ENCODE measurements at places on chromosomes 12 and 14.

DNA sequence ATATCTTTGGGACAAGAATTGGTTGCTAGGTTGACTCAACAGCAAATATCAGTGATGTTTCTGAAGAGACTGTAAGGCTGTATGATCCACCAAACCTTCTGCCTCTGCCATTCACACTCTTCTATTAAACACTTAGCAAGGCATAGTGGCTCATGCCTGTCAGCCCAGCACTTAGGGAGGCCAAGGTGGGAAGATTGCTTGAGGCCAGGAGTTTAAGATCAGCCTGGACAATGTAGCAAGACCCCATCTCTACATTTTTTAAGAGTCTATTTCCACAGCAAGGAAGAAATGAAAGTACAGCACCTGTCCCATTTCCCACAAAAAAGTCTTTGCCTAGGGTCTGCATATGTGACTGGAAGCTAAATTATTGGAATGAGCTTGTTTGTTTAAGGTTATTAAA, 7.8 kb downstream of the ARG2 start:
- DNase-seq: no peak

GRCh38 chr14:94317259-94317658, 5.9 kb downstream of the SERPINA6 start:
- DNase-seq: no peak

DNA sequence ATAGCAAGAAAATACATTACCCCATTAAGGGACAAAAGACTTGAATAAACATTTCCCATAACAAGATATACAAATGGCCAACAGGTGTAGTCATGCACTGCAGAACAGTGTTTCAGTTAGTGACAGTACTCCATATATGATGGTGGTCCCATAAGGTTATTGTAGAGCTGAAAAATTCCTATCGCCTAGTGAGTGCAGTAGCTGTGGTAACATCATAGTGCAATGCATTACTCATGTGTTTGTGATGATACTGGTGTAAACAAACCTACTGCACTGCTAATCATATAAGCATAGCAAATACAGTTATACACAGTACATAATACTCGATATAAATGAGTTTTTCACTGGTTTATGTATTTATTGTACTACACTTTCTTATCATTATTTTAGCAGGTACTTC, 168.7 kb downstream of the C12orf75 start:
- DNase-seq: no peak

DNA sequence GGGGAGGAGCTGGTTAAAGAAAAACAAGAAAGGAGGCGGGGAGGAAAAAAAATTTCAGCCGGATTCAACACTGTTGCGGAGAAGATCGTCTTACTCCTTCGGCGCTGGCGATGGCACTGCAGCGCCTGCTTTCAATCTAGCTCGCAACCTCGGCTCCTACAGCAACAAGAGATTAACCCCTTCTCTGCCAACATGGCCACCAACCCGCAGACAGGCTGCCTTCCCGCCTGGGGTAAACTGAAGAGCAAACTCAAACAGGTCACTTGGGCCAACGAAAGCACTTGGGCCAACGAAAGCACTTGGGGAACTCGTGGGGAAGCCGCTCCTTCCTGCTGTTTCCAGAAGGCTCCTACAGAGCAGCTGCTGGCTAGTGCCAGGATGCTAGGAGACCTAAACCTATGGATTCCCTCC, 73.7 kb downstream of the CIT start:
- no peak for DNase-seq

Data from stimulated activated CD8-positive, alpha-beta memory T cell treated with anti-CD3 and anti-CD28 coated beads, Interleukin-4, amount 100 ng/mL, for 24 hours (primary cell).